ENCODE measurements at places on chromosomes 11 and 22. TPM values are rescaled to one million over a fixed set of nuclear protein-coding genes. Genes with fewer than 3 reads are reported as not detected.

DNA sequence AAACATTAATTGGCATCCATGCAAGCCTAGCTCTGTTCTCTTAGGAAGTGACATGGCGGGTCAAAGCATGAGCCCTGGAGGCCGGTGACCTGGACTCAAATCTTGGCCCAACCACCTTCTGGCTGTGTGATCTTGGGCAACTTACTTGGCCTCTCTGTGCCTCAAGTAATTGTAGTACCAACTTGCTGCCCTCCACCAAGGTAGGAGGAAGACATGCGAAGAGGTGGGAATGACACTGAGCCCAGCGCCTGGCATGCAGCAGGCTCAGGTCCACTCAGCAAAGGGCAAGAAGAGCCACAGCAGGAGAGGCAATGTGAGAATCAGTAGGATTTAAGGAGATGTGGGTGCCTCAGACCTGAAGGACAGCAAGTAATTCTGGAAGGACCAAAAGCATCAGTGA lies 59.6 kb upstream of the SLC22A12 start:
- DNase-seq, result no peak

DNA sequence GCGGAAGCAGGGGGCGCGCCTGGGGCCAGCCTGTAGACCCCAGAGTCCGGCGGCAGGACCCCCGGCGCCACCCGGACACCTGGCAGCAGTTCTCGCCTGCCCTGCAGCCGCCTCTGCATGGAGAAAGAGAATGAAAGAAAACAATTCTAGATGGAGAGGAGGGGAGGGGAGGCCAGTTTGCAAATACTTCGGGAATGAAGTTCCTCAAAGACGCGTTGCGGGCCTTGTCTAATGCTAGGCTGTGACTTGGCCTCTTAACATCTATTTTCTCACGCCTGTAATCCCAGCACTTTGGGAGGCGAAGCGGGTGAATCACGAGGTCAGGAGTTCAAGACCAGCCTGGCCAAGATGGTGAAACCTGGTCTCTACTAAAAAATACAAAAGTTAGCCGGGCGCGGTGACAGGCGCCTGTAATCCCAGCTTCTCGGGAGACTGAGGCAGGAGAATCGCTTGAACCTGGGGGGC lies 2.1 kb upstream of the BARX2 start:
- no peak for DNase-seq

SESN3 gene
- total RNA-seq, result 36.8 TPM

C11orf91 gene
- not detected for total RNA-seq

GLYAT gene
- total RNA-seq, result not detected

DNA sequence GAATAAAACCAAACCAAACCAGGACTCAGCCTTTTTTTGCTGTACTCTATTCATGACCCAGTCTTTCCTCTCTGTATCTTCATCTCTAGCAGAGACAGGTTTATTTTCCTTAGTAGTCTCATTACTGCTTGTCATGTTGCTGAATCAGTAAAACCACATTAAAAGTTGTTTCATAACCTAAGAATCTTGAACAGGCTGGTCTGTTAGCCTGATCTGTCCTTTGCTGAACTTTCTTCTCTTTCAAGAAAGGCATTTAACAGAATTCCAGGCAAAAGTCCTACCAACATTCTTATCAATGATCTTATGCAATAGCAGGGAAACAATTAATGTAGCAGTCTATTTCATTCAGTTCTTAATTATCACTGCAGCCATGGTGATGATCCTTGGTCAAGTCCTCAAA lies 197.7 kb downstream of the CASP12 start:
- no peak for DNase-seq

DNA sequence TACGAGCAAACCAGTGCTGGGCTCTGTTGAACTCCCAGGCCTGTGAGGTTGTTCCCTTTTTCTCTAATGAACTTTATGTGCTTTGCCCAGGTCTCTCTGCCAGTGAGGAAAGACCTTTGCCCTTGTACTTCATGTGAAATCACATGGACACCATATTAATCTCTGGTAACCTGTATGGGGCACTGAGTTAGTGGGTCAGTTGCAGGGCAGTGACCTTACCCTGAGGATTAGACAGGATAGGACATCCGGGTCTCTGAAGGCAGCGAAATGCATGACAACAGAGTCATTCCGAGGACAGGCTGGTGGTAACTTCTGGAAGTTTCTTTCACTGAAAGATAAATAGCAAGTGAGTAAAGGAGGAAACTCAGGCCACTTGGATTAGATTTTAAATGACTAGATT lies 93.7 kb downstream of the ZBTB16 start:
- DNase-seq, result no peak

- no peak for DNase-seq
These were observed 32.2 kb upstream of the TFIP11 start for GRCh38 chr22:26544489-26544888.

APOA4 gene
- not detected for total RNA-seq

GRCh38 chr22:33879796-33880195 lies 40.5 kb downstream of the LARGE1 start:
- no peak for DNase-seq

BTBD18 gene
- not detected for total RNA-seq

Measured in H9 (cell line).